ENCODE measurements at places on chromosomes 7 and 10. TPM values are rescaled to one million over a fixed set of nuclear protein-coding genes. Genes with fewer than 3 reads are reported as not detected.

Gene VIPR2
- total RNA-seq: 9.3 TPM

Gene CREB5
- 4.0 TPM for total RNA-seq

Gene GJD4
- not detected for total RNA-seq

Gene TFEC
- 3.5 TPM for total RNA-seq

Gene GHRHR
- not detected for total RNA-seq

Gene ANKRD30A
- not detected for total RNA-seq

Gene VAX1
- not detected for total RNA-seq

Gene TFPI2
- total RNA-seq: 5.1 TPM

Gene RFC2
- total RNA-seq: 8.9 TPM

Gene CPVL
- total RNA-seq: 13.1 TPM

Gene PURB
- total RNA-seq: 22.4 TPM

Gene ABCB1
- total RNA-seq: 0.51 TPM

DNA sequence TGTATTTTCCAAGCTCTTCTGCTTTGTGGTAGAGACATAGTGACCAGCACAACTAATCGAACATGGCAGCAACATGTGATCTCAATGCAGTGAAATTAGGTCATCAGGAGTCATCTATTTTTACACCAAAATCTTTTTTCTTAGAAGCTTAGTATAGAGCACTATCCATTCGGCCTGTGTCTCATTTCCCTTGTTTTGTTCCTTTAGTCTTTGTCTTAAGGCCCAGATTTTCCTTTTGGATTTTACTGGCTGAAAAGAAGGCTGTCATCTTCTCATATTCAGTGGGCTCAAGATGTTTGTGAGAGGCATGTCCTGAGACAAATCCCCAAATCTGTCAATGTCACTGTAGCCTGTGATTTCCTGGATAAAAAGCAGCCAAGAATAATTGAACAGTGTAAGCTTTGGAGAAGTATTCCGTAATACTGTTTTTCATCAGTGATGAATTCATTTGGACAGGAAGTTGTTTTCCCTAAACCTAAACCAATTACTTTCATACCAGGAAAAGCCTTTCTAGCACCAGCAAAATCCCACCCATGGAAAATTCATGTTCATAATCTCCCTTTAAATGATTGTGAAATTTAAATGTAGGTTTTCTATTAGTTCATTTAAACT is 55.2 kb downstream of the MAGI2 start:
- DNase-seq: no peak

DNA sequence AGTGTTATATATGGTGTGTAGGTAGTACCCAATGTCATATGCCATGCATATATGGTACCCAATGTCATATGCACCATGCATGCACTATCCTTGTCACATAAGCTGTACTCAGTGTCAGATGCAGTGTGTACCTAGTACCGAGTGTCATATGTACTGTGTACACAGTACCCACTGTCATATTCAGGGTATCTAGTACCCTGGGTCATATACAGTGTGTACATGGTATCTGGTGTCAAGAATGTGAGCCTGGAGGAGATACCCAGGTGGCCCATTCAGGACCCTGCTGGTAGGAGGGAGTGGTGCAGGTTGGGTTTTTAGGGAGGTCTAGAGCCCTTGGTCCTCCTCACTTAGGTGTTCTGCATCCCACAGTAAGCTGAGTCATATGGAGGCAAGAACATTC is 1.8 kb downstream of the ZMYND11 start:
- peak; percentile 20 for DNase-seq

DNA sequence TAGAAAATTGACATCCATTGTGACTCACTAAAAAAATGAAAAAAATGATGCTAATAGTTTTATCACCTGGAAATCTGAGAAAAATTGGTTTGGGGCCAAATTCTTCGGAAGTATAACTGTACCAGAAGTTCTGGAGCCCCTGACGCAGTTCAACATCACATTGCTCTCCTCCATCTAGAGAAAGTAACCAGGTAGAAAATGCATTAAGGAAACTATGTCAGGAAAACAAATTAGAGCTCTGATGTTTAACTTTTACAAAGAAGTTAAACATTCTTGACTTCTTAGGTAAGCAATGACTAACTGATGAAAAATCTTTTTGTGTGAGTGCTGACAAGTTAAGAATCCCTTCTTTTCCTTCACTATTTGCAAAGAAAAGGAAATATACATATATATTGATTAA is 61.1 kb upstream of the TMEM196 start:
- no peak for DNase-seq

DNA sequence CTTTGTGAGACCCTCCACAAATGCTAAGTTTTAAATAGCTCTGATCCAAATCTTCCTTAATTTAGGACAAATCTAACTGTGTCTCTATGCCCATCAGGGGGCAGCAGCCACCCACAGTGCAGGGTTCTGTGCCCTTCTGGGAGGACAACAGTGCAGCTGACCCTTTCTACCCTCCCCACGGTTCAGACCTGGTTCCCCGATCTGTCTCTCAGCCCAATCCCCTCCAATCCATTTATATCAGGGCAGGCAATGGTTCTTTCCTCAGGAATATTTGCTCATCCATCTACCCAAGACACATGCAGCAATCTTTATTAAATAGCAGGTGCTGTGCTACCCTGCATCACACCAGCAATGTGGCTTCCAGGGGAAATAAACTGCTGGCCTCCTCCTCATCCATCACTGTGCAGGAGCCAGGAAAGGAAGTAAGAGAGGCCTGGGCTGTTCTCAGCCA is 4.0 kb upstream of the RBM28 start:
- DNase-seq: peak; percentile 73

DNA sequence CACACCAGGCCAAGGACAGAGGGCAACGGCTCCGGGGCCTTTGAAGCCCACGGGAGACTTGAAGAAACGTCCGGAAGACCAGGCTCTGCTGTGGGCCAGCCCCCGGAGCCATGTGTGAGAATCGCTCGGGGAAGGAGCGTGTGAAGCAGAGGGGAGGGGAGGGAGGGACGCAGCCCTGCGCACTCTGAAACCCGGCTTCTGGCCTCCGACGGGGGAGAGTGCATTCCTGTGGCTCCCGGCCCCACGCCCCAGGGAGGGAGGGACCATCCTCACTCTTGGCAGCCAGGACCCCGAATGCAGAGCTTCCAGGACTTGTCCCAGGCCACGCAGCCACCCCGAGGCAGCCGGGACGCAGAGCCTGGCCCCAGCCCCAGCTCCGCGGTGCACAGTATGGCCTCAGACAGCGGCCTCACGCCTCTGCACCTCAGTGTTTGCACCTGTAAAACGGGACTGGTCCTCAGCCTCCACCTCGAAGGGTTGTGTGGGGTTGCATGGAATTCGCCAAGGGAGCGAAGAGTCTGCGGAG is 67.4 kb downstream of the PDGFA start:
- peak; percentile 29 for DNase-seq

DNA sequence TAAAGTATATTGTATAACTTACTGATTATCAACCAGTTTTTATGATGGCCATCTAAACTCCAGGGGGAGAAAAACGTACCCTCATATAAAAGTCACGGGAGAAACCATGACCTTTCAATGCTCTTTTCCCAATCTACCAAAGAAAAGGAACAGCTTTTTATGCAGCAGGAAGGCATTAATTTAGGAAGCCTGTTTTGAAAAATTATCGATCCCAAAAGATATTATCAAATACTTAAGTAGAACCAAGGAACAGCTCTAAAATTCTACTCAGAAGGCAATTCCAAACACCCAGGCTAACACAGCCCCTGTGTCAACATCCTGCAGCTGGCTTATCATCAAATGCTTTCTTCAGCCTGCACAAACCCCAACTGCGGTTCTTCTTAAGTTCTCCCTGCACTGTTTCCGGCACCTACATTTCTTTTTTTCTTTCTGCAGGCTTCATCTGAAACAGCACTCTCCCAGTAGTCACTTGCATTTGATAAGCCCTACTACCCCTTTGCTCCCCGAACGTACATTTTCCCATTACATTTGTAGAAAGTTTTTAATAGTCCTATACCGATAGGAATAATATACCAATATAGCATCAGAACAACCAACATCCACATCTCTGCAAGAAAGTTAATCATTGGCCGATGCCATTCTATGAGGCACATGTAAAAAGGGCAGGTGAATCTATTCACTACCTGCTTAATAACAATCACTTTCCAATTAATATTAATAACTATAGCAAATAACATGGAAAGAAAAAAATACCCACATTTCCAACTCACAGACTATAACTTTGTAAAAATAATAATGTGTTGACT is 47.9 kb downstream of the PIP4K2A start:
- DNase-seq: no peak

GRCh38 chr10:48478980-48479811 is 125.7 kb downstream of the ARHGAP22 start:
- DNase-seq: no peak

DNA sequence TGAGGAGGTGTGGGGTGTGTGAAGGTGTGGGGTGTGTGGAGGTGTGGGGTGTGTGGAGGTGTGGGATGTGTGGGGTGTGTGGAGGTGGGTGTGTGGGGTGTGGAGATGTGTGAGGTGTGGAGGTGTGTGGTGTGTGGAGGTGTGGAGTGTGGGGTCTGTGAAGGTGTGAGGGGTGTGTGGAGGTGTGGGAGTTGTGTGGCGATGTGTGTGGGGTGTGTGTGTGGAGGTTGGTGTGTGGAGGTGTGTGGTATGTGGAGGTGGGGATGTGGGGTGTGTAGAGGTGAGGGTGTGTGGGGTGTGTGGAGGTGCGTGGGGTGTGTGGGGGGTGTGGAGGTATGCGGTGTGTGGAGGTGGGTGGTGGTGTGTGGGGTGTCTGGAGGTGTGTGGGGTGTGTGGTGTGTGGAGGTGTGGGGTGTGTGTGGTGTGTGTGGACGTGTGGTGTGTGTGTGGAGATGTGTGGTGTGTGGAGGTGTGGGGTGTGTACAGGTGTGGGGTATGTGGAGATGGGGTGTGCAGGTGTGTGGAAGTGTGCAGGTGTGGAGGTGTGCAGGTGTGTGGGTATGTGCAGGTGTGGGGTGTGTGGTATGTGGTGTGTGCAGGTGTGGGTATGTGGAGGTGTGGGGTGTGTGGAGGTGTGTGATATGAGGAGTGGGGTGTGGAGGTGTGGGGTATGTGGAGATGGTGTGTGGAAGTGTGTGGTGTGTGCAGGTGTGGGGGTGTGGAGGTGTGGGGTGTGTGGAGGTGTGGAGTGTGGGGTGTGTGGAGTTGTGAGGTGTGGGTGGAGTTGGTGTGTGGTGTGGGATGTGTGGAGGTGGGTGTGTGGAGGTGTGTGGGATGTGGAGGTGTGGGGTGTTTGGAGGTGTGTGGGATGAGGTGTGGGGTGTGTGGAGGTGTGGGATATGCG is 34.5 kb downstream of the SPDYE17 start:
- DNase-seq: no peak

DNA sequence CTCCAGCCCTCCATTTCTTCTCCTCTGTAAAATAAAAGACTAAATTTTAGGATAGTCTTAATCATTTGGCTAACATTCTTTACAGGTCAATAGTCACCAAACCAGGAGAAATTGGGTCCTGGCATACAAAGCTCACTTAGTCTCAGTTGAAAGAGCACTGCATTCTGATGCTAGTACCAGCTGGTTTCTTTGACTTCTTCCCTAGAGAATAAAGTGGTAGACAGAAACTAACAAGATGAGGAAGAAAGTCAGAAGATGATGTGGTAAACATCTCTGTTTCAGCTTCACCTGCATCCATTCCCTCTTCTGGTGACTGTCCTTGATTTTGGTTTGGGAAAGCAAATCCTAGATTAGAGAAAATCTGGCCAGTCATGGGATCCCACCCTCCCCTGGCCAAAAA is 37.2 kb downstream of the NKX2-3 start:
- DNase-seq: no peak

DNA sequence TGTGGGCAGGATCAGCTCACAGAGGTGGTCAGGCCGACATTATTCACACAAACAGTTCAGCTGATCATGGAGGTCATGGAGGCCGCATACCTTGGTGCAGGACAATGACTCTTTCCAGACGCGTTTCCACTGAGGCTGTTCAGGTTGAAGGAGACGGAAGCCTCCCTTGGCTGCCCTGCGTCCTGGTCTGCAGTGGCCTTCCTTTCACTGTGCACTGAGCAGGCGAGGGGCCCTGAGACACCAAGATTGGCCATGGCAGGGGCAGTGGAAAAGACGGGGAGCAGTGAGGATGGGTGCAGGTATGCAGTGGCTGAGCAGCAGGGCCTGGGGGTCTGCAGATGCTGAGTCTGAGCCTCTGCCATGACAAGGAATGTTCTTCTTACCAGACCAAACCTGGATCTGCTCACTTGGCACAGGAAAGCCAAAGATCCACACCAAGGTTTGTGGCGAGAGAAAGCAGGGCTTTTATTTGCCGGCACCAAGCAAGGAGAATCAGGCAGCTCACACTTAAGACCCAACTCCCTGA is 263.3 kb downstream of the GLRX3 start:
- no peak for DNase-seq

GRCh38 chr10:6267941-6268340 is 65.2 kb downstream of the PFKFB3 start:
- DNase-seq: no peak

DNA sequence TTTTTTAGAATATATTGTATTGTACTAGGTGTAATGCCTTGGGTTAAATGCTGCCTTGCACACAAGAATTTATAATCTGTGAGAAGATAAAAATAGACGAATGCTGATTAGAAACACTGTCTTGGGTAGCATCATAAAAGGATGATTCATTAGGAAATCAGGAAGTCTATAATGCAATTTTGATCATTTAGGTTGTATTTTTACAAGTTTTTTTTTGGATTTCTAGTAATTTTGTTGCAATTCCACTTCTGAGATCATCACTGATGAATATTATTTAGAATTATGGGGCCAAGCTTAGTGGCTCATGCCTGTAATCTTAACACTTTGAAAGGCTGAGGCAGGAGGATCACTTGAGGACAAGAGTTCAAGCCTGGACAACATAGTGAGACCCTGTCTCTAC is 29.6 kb downstream of the WBP1L start:
- no peak for DNase-seq

DNA sequence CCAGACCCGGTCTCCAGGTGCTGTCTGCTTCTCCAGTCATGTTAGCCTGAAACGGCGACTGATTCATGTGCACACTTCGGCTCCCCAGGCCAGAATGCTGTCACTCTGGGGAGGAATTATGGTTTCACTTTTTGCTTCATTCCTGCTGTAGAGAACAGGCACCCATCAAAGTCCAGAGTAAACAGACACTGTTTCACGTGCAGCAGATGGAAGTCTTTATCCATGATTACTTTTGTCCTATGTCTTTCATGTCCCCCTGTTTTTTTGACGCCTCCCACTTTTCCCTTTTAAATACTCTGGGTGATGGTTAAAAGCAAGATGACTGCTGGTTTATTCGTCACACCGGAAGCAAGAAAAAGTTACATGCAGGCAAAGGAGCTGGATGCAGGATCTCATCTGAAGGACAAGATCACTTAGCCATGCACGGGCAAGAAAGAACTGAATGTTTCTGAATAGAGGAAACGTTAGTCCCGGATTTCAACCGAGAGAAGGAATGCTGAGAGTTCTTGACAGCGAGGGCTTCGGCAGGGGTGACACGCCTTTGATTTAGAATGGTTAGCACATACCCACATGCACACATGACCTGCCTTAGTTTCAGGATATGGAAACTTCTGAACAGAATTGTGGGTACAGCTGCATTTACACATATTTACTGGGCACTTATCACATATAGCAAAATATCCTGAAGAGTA is 250.0 kb upstream of the KLF6 start:
- DNase-seq: no peak

GRCh38 chr7:102988088-102988487 is 75.3 kb downstream of the LRRC17 start:
- DNase-seq: no peak

GRCh38 chr10:7153750-7154149 is 257.1 kb downstream of the SFMBT2 start:
- DNase-seq: no peak

Data from right cardiac atrium (tissue), 5 donors.